ENCODE measurements at places on chromosomes 7 and 10. TPM values are rescaled to one million over a fixed set of nuclear protein-coding genes. Genes with fewer than 3 reads are reported as not detected.

TAS2R3 gene
- total RNA-seq: not detected

ZMYND11 gene
- 35.0 TPM for total RNA-seq

MRLN gene
- total RNA-seq: not detected

OTUD1 gene
- total RNA-seq: 3.2 TPM

METTL27 gene
- total RNA-seq: 10.6 TPM

BNIP3 gene
- 43.1 TPM for total RNA-seq

FRAT1 gene
- 1.1 TPM for total RNA-seq

Measured in A549 treated with AZD2906 at 1 μM for 4 hours (cell line).